ENCODE measurements at places on chromosomes 12 and 14.

- DNase-seq: no peak
Observed at GRCh38 chr14:99081156-99081765, 190.7 kb downstream of the BCL11B start.

GRCh38 chr14:89309670-89310177 lies 107.3 kb downstream of the FOXN3 start:
- no peak for DNase-seq

DNA sequence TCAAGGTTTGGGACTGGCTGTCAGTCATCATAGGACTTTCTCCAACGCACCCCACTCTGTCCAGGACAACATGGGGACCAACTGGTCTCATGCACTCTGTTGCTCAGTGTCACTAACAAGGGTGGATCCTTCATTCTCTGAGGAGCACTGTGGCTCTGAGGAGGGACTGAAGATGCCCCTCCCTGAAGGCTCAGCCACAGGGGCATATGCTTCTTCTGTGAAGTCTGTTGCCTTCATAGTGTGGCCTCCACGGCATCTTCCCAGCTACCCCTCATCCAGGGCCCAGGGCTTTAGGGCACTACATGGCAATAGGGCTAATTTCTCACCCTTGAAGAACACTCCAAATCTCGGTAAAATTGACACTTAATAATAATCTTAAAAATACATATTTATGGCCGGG lies 14.3 kb upstream of the IFI27L2 start:
- no peak for DNase-seq

DNA sequence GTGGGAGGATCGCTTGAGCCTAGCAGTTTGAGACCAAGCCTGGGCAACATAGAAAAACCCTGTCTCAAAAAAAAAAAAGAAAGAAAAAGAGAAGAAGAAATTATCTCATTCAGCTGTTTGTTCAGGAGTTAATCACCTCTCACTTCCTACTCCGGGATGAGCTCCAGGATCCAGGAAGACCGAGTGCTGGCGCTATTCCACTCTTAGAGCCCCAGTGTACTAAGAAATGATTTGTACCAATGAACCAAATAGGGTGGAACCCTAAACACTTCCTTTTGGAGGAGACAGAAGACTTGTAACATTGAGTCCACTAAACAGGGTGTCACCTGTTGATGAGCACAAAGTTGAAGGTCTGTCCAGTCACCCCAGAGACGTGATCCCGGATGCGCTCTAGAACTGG lies 3.6 kb downstream of the ALKBH2 start:
- DNase-seq: no peak

GRCh38 chr14:96001866-96002497 lies 37.2 kb upstream of the C14orf132 start:
- peak; percentile 17 for DNase-seq

DNA sequence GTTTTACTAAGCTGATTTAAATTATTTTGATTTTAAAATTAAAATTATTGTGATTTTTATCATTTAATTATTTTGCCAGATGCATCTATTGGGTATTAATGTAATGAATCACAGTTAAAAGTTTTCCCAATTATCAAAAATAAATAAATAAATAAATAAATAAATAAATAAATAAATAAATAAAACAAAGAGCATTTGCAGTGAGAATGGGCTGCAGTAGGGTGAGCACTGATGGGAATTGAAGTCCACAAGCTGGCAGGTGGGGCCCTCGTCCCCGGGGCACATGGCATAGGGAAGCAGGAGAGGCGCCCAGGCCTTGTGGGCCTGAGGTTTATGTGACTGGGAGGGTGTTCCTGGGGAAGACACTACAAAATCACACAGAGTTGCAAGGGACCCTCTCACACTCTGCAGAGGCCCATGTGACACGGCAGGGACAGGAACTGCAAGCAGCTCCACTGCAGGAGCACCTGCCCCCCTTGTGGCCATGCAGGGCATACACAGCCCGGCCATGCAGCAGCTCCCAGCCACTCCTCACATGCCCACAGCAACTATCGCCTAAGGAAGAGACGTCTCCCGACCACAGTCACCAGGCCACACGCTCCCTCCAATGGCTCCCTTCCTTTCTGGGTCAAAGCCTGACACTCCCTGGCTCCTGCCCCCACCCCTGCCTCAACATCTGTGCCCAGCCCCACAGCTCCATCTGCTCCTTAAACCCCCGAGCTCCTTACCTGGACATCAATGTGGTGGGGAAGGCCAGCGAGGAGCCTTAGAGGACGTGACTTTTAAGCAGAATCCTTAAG lies 256.3 kb upstream of the SFSWAP start:
- no peak for DNase-seq
